ENCODE measurements at places on chromosomes 12 and 14.
A peak's percentile ranks its signal among the peaks of the same experiment; 100 is the strongest.

DNA sequence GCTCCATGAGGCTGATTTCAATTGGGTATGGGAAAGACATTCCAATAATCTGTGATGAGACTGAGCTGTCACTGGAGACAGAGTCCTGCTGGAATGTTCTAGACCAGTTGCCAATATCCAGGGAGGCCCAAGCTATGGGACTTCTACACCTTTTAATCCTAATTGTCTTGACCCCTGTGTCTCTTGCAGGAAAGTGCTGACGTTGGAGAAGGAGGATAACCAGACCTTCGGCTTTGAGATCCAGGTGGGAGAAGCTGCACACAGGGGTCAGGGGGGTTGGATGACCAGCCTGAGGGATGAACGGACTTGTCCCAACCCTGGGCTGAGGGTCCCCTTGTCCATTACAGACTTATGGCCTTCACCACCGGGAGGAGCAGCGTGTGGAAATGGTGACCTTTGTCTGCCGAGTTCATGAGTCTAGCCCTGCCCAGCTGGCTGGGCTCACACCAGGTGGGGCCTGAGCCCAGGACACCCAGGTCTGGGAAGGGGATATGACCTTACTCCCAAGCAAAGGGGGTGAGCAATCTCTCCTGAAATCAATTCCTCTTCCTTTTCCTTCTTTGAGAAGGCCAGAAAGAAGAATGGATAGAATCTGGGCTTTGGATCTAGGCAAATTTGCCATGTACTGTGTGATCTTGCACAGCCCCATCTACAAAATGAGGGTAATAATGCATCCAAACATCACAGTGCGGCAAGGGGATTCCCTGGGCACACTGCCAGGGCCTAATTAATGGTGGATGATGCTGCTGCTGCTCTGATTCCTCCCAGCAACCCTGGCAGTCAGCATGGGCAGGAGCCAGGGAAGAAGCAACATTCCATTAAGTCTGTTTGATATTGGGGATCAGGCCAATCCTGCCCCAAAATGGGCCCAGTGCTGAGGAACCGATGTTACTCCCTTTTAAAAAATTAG, 4.2 kb downstream of the TAMALIN start:
- no peak for DNase-seq

GRCh38 chr14:61233436-61233956, 47.6 kb downstream of the TMEM30B start:
- DNase-seq = no peak

DNA sequence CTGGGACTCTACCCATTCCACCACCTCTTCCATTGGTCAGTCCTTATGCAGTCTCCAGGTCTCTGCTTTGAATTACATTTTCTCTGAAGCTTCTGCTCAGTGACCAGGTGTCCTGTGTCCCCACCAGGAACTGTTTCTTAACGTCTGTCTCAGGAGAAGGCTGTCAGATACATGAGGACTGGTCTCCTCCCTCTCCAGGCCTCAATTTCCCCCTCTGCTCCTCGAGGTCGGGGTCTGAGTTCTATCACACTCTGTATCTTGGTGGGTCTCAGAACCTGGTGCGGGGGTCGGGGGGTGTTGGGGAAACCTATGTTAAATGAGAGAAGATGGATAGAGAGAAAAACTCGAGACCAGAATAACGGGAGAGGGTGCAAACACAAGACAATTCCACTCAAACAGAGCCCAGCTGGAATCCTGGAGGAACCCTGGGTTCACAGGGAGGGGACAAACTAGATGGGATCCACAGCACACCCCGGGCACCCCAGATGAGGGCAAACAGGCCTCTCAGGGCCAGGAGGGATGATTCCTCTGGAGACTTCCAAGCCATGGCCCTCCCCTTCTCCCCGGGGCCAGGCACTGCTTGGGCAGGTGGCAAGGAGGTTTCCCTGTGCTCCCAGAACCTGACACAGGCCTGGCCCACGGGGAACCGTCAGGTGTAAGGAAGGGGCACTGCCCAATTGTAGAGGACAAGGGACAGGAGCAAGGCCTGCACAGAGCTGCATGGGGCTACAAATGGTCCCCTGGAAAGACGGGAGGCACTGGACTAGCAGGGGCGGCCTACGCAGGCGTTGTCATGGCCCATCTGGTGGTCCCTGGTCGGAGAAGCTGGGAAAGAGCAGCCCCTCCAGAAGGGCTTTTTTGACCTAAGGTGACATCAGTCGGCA, 313.2 kb upstream of the DIO3 start:
- DNase-seq = peak; percentile 2

- no peak for DNase-seq
These were observed 69.7 kb downstream of the CMAS start for GRCh38 chr12:22115711-22116110.

DNA sequence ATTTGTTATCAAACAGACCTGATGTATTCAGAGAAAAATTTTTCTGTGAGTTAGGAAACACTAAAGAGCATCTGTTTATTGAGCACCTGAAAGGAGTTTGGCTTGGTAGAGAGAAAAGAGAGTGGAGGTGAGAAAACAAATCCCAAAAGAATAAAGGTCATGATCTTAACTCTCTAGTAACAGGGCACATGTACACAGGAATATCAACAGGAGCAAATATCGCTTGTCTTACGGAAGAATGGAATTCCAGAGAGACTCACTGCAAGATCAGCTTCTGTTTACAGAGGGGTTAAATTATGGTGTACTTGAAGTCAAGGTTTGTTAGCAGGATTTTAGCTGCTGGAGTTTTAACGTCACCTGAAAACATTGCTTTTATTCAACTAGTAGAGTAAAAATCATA, 78.8 kb downstream of the SPPL3 start:
- DNase-seq = no peak

DNA sequence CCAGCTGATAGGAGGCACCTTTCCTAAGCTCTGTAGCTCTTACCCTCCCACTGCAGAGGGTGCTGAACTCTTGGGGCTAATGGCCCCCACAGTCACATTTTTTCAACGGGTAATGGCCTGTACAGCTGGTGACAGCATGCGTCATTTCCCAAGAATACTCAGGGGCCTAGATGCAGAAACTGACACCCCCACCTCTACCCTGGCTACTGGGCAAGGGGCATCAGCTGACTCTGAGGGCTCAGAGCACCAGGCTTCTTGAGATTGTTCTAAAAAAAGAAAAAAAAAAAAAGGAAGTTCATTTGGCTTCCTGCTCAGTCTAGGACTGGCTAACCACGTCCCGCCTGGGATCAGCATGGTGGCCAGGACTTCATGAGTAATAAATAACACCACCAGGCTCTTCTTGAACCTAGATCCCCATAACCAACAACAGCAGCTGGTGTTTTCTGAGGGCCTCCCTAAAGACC, 35.2 kb downstream of the ZFP36L1 start:
- no peak for DNase-seq

DNA sequence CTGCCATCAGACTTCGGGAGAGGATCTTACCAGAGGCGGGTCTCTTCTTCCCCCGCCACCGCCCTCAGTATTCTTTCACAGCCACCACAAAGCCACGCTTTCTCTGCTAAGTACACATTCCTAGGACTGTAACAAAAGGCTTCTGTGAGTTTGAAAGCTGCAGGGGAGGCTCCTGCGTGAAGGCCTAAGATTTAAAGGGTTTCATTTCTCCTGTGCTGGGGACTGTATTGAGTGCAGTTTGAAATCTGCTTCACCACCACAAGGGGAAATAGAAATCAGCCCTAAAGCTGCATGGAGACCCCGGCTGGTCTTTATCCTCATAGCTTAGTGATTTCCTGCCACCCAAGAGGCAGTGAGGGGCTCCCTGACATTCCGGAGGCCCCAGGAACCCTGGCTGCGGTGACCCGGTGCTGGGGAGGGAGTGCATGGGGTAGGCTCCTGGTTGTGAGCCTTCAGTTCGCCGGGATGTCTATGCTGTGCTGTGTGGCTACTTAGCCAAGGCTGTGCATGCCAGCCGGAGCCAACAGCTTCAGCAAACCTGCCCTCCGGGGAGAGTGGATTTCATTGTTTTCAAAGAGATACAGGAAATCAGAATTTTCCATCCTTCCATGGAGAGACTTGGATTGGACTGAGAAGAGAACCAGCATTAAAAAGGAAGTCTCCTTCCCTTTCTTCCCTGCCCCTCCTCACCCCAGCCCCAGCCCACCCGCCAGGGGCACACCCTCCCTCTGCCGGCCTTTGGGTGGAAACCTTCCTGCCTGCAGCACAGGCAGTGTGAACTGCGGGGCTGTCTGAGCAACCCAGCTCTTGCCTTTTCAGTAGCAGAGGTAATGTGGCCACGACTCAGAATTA, 163.3 kb downstream of the ETV6 start:
- DNase-seq = no peak

GRCh38 chr14:101120641-101121507, 217.4 kb upstream of the RTL1 start:
- DNase-seq = peak; percentile 13

GRCh38 chr14:61653507-61653906, 41.8 kb upstream of the HIF1A start:
- no peak for DNase-seq

GRCh38 chr12:5416571-5416970, 15.3 kb upstream of the NTF3 start:
- no peak for DNase-seq

DNA sequence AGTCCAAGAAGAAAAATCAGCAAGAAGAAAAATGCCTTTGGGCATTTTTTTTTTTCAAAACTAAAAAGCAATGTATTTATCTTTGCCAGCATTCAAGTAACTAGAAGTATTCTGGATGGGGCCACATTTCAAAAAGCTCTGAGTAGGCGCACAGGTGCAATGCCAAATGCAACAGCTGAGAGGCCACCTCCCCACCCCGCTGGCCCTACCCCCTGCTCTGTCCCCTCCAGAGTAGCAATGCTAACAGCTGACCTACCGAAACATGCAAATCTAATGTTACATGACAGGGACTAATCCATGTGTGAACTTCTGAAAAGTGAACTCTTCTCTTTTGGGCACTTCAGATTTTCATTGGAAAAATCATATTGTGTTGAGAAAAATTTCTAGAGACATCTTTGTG, 153.7 kb upstream of the SLC38A2 start:
- no peak for DNase-seq

DNA sequence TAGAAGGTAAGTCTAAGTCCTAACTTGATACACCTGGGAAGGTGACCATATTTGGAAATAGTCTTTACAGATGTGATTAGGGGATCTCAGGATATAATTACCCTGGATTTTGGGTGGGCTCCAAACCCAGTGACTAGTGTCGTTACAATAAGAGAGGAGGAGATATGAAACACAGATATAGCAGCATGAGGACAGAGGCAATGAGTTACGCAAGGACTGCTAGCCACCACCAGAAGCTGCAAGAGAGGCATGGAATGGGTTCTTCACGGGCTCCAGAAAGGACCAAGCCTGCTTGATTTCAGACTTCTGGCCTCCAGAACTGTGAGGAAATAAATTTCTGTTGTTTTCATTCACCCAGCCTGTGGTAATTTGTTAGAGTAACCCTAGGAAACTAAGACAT, 28.6 kb downstream of the FGFR1OP2 start:
- no peak for DNase-seq

DNA sequence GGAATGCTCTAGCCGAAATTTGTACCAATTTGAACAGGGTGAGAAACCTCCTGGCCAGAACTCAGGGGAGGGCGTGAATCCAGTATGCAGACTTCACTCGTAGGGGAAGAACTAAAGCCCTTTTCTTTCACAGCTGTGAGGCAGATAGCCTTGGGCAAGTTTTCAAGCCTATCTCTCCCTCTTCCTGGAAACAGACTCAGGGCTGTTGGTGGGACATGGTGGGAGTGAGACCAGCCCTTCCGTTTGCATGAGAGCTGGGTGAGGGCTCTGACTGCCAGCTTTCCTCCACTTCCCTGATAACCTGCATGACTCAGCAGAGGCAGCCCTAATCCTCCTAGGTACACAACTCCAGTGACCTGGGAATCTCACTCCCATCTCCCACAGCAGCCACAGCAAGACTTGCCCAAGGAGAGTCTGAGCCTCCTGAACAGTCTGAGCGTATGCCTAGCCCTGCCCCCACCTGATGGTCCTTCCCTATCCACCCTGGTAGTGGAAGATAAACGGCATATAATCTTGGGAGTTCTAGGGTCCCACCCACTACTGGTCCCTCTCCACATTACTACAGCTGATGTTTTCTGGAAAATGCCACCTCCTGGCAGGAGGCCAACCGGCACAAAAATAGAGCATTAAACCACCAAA, 170.1 kb upstream of the AMIGO2 start:
- DNase-seq = no peak

- DNase-seq = no peak
These were observed 2.6 kb downstream of the MYF6 start for GRCh38 chr12:80709811-80710726.

GRCh38 chr12:112514926-112515642, 96.3 kb downstream of the PTPN11 start:
- no peak for DNase-seq

DNA sequence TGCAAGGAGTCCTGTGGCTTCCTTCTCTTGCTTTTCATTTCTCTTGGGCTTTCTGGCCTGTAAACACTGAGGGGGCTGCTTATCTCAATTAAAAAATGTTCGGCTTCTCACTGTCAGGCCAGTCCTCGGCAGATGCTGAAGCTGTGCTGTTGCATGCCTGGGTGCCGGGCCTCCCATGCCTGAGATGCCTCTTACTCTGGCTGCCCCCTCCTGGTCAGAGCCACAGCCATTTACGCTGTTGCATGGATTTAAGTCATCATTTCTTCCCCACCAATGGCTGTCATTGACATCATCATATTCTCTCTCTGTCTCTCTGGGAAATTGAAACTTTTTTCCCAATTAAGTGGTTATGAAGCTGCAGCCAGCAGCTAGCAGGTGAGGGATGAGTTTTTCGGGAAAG, 53.7 kb downstream of the FOXN4 start:
- no peak for DNase-seq

DNA sequence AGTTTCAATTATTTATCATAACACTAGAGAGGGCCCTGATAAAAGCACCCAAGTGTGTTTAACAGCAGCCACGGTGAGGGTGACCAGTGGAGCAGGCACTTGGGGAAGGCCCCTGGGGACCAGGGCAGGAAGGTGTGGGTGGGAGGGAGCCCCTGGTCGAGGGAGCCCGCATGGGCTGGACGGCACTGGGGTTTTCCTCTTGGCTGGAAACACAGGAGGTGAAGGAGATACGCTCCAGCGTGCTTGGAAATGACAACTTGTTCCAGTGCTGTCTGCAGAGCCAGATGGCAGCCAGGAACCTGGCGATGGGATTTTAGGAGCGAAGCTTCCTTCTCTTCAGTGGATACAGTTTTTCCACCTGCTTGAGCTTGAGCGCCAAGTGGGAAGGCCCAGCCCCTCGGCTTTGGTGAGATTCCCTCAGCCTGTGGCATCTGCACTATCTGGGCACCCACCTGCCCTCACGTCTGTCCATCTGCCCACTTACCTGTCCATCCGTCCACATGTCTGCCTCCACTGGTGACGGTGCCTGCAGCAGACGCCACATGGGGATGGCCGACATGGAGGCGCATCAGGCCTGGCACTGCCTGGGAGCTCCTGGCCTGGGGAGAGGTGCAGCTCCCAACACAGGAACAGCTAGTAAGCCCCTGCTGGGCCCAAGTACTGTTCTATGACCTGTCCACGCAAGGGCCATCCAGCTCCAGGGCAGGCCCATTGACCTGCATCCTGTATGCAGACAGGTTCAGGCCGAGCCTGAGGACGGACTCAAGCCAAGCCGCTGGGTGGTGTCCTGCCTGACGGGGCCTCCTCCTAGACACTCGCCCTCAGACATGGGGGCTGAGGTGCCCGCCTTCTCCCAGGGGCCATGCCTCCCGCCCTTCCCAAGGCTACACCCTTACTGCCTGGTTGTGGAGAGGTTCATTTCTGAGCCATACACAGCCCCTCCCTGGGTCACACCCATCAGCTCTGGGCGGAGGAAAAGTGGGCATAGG, 192.2 kb upstream of the C14orf180 start:
- peak; percentile 9 for DNase-seq
